ENCODE measurements at places on chromosomes 7 and 10.

- no peak for DNase-seq
Measured at GRCh38 chr10:13475124-13475523, 53.7 kb downstream of the BEND7 start.

DNA sequence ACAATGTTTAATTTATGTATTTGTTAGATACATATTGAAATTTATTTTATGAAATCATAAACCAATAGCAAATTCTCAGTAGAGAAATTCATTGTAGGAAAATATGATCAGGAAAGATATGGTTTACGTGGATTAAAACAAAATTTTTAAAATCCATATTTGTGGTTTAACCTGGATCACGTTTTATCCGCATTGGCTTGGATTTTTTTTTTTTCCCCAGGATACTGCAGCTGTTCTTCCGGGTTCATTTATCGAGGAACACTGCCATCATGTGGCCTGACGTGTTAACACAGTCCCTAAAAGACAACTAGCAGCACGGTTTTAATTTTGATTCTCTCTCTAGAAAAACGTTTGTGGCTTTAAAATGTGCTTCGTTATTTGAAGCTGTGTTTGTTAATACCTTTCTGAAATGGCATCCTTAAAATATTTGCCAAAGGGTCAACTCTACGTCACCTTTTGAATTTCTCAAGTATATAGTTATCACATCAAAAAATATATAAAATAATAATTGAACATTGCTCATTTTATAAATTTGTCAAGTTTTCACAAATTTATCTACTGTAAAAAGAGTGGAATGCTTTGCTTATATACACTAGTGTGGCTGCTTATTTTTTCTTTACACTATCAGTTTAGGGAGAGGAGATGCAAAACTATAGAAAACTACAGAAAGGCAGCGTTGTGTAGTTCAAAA is 8.7 kb upstream of the ASB4 start:
- no peak for DNase-seq

GRCh38 chr7:25025218-25025671 is 45.3 kb upstream of the OSBPL3 start:
- DNase-seq, result no peak

GRCh38 chr7:26370011-26370410 is 78.3 kb downstream of the SNX10 start:
- DNase-seq, result no peak

DNA sequence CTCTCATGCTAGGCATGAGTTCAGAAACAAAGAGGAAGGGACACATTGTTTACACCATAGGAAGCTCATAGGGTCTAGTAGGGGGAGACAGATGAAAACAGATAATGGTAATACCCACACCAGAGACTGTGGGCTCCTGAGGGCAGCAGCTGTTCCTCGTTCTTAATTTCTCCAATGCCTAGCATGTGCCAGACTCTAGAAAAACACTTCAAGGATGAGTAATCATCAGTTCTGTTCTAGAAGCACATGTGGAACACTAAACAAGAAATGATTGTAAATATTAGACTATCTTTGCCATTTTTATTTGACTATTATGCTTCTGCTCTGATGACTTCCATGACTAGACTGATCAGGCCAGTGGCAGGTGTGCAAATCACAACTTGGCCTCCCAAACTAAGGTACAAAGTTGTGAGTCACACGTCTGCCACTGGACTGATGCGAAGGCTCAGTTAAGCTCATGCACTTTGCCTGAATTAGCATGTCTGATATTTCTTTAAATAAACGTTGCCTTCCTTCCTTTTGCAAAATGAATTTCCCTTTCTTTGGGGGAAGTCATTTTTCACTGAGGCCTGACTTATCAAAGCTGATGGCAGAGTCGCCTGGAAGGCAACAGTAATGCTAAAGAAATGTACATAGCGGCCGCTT is 89.2 kb upstream of the FGL2 start:
- no peak for DNase-seq

DNA sequence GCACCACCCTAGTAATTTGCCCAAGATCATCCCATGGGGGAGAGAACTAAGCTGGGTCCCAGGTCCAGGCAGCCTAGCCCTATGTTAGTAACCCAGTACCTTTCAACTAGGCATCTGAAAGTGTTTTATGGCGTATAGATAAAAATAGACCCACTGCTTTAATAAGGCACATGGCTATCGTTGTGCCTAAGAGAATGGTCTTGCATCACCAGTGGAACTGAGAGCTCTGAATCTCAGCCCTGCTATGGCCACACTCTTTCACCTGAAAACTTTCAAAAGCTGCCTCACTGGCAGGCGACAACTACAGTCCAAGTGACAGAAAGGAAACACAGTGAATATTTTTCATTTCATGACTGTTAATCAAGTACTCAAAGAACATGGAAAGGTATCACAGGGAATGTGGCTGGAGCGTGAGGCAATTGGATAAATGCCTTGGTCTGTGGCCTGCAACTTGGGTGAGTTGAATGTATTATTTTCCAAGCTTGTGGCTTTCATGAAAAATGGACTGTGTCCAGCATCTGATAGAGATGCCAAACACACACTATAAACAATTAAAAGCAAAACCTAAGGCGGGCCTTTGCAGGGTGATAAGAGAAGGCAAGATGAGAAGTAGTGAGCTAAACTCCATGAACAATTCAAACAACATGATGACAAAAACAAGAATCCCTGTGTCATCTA is 18.0 kb upstream of the SFMBT2 start:
- no peak for DNase-seq

GRCh38 chr7:50954245-50954644 is 171.5 kb upstream of the GRB10 start:
- no peak for DNase-seq

DNA sequence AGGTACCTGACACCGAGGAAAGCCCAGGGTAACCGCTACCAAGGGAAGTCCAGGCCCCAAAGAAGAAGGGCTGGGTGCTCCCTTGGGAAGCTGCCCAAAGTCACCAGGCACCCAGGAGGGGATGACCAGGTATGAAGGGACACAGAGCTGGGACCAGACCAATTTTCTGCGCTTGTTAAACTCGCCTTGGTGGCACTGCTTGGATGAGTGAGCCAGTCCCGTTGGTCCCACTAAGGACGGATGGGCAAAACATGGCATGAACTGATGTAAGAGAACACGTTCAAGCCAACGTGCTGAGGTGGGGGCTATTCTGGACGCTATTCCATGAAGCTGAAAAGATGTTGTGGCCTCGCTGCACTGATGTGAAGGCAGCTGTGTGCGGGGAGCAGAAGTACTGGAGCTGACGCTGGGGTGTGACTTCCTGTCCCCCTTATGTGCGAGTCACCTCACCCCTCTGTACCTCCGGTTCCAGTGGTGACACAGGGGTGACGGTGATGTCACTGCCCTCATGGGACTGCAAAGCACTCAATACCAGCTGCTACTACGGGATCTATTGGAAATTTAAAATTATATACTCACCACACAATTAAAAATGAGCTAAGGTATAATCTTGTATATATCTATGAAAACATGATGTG is 73.6 kb downstream of the COBL start:
- no peak for DNase-seq

- DNase-seq, result no peak
Measured at GRCh38 chr10:72834183-72834825, 59.2 kb upstream of the OIT3 start.

GRCh38 chr10:104546756-104547155 is 94.3 kb upstream of the SORCS3 start:
- no peak for DNase-seq

GRCh38 chr10:131822013-131822691 is 78.7 kb upstream of the PPP2R2D start:
- DNase-seq, result no peak

DNA sequence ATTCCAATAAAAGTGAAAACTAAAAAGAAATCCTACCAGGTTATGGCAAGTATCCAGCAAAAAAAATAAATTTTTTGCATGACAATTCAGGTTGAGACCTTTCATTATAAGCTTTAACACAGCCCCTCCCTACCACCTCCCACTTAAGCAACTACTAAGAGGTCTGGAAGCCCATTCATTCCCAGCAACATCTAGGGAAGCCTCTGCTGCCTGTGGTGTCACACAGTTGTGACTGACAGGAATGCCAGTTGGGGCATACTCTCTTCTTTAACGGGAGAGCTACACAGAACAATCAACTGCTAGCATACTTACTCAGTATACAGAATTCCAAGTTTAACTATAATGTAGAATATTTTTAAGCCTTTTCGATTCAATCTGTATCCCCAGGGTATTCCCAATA is 27.8 kb downstream of the ABI1 start:
- DNase-seq, result no peak

- DNase-seq, result no peak
Measured at GRCh38 chr10:10294184-10294880, 723.3 kb upstream of the CELF2 start.

DNA sequence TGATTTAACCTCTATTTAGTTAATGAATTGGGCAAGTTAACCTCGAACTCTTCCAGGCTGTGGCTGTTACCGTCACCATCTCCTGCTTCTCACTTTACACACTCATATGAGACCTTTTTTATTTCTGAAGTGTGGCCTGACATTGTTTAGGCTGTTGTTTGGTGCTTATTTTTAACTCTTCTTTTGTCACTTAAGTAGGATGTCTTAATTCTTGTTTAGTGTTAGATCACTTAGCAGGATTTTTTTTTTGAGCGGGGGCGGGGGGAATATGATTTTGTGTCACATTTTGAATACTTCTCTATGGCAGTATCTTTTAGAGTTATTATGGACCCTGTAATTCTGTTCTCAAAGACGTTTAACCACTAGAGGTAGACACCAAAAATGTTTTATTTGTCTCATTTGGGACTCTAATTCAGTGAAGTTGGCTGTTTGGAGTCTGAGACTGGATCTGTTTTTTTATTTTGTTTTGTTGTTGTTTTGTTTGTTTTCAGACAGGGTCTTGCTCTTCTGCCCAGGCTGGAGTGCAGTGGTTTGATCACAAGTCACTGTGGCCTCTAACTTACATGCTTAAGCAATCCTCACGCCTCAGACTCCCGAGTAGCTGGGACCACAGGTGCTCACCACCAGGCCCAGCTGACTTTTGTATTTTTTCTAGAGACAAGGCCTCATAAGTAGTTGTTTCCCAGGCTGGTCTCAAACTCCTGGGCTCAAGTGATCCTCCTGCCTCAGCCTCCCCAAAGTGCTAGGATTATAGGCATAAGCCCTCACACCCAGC is 73.5 kb downstream of the CUX1 start:
- DNase-seq, result no peak

- DNase-seq, result no peak
Measured at GRCh38 chr7:117435475-117436043, 8.3 kb upstream of the ASZ1 start.

GRCh38 chr7:38318803-38319416 is 45.5 kb upstream of the TARP start:
- DNase-seq, result no peak

- no peak for DNase-seq
Measured at GRCh38 chr7:19112274-19113001, 5.0 kb downstream of the TWIST1 start.

DNA sequence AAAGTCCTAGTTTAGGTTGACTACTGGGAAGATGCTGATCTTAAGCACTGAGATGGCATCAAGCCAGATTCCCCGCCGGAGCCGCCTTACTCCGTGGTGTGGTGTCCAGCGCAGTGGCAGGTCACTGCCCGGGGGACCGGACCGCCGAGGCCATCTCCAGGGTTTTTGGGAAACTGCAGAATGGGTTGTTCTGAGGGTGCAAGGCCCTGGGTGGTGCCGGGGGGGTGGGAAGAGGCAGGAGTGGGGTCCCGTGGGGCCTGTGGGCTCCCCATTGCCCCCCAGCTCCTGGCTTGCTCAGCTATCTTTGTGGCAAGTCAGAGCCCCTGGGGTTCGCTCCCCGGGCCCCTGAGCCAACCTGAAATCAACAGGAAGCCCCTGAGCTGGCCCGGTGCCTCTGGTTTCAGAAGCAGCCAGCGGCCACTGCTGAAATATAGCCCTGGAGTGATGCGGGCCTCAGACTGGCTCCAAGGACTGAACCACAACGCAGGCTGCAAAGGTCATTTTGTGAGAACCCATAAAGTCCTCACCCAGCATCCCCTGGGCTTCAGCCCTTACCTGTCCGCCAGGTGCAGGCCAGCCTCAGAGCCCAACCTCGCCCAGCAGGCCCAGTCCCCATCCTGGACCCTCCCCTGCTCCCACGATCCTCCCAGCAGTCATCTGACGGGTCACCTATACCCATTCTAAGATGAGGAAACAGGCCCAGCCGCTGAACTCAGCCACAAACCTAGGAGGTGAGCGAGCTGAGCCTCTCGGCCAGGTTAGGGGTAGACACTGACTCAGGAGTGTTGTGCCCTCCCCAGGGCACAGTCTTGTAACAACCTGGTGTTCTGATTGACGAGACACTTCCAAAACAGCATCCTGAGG is 102.7 kb downstream of the PDGFA start:
- no peak for DNase-seq

- no peak for DNase-seq
Measured at GRCh38 chr7:29265208-29265923, 70.8 kb downstream of the CHN2 start.
